ENCODE measurements at places on chromosomes 2 and 18.

- no peak for DNase-seq
These were observed 158.7 kb upstream of the MYO3B start for GRCh38 chr2:170019060-170019805.

DNA sequence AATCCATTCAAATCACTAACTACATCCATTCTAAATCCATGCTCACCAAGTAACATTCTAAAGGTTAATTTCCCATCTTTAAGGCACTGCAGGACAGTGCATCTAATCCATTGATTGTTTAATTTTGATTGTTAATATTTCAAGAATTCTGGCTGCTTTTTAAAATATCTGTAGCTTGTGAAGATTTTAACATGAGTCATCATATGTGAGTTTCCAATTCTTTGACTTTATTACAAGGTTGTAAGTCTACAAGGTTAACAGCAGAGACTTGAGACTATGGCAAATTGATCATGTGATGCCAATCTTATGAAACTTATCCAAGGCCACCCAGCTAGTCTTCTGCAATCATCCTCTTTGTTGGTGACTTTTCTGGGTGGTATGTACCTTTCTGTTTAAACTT, 349.2 kb upstream of the ZC3H15 start:
- no peak for DNase-seq

DNA sequence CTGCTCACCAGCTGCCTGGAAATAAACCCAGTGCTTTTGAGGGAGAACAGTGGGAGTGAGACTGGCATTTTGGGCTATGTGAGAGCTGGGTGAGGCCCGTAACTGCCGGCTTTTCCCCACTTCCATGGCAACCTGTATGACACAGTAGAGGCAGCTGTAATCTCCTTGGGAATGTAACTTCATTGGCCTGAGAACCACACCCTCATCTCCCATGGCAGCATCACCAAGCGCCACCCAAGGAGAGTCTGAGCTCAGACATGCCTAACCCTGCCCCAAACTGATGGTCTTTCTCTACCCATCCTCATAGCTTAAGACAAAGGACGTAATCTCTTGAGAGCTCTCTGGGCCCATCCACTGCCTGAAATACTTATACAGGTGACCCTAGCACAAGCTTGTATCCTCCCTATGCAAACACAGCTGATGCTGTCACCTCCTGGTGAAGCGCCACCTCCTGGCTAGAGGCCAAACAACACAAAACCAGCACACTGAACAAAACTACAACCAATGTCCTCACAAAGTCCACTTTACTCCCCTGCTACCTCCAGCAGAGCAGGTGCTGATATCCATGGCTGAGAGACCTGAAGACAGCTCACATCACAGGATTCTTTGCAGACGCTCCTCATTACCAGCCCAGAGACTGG, 763.4 kb upstream of the NRXN1 start:
- no peak for DNase-seq

DNA sequence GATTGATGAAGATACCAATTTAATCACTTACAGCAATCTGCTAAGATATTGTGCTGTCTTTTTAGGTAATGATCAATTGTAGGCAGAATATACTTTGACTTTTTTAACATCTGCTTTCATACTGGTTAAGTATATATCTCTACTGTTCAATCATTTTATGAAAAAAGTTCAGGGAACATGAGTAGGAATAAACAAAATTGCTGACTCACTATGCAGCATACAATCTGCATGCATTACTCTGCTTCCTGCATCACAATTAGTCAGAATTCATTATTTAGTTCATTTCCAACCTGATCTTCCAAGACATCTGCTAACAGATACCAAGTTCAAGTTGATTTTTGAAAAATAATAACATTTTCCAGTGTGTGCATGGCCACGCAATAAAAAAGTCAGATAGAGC, 1430.4 kb upstream of the LRRTM1 start:
- no peak for DNase-seq

GRCh38 chr18:70931942-70932814, 643.3 kb downstream of the SOCS6 start:
- DNase-seq = no peak

GRCh38 chr2:76711490-76711889, 810.7 kb downstream of the LRRTM4 start:
- DNase-seq = no peak

DNA sequence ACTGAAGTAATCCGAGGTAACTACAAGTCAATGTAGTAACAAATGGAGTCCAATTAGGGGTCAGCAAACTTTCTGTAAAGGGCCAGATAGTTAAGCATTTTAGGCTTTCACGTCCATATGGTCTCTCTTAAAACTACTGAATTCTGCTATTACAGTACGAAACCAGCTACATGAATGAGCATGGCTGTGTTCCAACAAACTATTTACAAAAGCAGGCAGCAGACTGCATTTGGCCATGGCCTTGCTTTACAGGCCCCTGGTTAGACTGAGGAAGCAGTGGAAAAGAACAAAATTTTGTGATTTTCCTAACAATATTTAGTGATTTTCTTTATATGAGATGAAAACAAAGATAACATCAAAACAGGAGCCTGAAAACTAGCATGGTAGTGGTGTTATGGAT, 64.0 kb downstream of the RTN4 start:
- no peak for DNase-seq

DNA sequence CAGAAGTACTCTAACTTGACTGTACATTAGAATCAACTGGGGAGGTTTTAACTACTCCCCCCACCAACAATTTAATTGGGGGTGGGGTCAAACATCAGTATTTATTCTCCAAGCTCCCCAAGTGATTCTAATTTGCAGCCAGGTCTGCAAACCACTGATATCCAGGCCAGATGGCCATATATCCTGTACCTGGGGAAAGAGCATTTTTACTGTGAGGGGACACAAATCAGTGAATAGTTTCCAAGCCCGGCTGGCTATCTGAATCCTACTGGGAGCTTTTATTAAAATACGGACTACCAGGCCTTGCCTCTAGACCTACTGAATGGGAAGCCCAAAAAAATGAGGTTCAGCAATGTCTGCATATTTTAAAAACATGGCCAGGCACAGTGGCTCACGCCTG, 88.5 kb downstream of the TCF4 start:
- no peak for DNase-seq

GRCh38 chr18:46787674-46788073, 30.8 kb upstream of the ST8SIA5 start:
- no peak for DNase-seq

DNA sequence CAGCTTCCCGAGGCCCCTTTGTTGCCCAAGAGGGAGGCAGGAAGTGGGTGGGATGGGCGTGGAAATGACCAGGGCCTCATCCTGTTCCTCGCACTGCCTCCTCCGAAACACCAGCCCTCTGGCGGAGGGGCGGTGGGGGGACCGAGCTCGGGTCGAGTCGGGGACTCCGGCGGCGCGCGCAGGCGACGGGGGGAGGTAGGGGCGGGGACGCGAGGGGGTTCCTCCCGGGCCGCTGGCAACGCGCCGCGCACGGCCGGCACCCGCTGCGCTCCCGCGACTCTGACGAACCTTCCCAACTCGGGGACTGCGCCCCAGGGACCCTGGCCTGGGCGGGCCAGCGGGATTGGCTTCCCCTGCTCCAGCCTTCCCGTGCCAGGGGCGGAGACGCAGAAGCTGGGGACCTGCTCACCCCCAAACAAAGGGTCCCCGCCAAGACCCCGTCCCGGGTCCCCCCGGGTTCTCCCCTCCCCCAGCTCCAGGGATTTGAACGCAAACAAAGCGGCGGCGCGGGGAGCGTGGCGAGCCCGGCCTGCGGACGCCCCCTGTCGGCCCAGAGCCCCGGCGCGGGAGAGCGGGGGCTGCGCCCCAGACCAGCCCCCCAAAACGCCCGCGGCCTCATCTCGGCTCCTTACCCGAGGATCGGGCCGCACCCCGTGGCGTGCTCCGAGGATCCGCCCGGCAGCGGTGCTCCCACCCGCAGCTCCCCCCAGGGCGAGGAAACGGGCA, 1.2 kb downstream of the SEMA4C start:
- peak; percentile 91 for DNase-seq

- DNase-seq = no peak
These were observed 51.1 kb downstream of the LPIN2 start for GRCh38 chr18:2961821-2962220.

DNA sequence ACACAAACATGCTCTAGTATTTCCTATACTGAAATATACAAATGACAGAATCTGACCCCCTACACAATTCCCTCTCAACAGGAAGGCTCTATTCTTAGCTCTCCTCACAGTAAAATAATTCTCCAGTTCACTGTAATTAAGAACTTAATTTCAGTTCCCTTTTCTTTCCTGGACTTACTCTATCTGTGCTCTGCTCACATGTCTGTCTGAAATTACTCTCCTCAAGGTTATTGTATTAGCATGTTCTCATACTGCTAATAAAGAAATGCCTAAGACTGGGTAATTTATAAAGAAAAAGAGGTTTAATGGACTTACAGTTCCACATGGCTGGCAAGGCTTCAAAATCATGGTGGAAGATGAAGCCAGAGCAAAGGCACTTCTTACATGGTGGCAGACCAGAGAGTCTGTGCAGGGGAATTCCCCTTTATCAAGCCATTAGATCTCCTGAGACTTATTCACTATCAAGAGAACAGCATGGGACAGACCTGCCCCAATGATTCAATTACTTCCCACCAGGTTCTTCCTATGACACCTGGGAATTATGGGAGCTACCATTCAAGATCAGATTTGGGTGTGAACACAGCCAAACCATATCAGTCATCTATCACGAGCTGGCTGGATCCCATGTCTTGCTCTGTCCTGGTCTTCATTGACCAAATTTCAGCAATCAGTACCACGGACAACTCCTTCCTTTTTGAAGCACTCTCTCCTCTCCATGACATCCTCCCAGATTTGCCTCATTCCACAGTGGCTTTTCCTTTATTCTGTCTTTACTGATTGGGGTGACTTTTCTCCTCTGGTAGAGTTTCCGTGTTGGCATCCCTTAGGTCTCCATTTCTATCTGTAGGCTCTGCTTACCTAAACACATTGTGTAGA, 110.9 kb downstream of the GALR1 start:
- DNase-seq = no peak

DNA sequence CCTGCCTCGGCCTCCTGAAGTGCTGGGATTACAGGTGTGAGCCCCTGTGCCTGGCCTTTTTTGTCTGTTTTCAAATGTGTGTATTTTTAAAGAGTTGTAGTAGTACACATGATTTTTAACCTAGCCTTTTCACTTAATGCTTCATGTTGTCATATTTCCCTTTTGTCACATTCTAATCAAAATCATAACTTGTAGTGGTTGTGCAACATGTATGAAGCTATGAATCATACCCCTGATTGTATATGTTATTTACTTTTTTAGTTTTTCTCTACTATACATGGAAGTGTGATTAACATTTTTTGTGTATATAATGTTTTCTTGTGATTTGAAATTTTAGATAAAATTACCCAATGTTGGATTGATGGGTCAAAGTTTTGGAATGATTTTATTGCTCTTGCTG, 8.5 kb downstream of the GEN1 start:
- no peak for DNase-seq

DNA sequence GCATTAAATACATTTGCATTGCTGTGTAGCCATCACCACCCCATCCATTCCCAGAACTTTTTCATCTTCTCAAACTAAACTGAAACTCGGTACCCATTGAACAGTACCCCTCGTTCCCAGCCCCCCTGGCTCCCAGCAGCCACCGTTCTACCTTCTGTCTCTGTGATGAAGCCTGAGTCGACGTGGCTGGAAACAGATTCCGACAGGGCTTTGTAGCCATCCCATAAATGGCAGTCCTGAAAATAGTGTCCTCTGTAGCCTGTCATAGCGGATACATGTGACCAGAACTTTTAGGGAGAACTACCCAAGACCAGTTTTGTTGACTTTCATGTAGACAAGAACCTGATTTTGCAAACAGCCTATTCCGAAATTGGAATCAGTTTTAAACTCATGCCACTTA, 59.1 kb downstream of the TSHZ1 start:
- DNase-seq = no peak

DNA sequence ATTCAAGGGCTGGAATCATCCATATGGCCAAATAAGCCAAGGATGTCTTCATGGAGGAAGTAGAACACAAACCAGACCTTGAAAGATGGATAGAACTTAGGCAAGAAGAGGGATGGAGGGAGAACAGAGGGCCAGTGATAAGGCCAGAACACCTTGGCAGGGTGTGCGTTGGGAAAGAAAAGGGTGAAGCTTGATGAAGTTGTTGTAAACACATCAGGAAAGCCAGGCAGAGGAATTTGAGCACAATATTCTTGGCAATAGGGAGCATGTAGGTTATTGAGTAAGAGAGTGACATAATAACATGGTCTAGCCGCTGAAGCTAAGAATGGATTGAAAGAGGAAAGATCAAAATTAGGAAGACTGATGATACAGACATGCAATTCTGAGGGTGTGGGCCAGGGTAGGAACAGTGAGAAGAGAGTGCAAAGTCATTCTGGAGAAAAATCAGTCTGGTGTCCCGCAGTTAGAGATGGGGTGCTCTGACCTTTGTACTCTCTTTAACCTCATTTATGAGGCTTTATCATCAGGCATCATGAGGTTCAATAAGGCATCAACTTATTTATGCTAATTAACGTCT, 41.0 kb downstream of the SLC14A2 start:
- DNase-seq = no peak

- DNase-seq = no peak
These were observed 19.8 kb downstream of the GRHL1 start for GRCh38 chr2:9971105-9971818.

DNA sequence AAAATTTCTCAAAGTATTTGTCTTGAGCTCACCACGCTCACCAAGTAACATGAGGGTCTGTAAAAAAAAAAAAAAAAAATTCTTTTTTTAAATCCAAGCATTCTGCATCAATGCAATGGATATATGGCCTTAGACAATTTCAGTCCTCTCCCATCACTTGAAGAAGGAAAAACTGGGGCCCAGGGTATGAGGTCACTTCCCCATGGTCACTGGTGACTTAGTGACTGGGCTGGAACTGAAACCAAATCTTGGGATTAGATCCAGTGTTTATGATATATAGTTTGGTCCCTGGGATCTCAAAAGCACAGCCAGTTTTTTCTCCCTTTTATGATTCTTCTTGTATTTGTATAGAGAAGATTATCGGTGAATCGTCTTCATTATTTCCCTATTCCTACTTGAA, 477.9 kb upstream of the TNP1 start:
- DNase-seq = no peak

GRCh38 chr2:234278556-234279255, 218.2 kb downstream of the ARL4C start:
- DNase-seq = no peak

DNA sequence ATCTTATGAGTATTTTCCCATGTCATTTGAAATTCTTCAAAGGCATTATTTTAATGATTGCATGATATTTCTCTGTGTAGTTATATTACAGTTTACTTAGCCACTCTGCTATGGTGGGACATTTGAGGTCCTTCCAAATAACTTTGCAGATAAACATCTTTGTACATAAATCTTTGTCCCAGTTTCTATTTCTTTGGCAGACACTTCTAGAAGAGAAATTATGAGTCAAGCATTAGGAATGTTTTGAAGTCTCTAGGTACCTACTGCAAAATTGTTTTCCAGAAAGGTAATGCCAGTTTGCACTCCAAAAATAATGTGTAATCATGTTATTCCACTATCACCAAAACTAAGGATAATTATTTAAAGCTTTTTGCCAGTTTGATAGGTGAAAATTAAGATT, 149.7 kb downstream of the EN1 start:
- no peak for DNase-seq

- no peak for DNase-seq
These were observed 833.2 kb downstream of the GALR1 start for GRCh38 chr18:78082816-78083215.
